ENCODE measurements at places on chromosomes 2 and 18.

DNA sequence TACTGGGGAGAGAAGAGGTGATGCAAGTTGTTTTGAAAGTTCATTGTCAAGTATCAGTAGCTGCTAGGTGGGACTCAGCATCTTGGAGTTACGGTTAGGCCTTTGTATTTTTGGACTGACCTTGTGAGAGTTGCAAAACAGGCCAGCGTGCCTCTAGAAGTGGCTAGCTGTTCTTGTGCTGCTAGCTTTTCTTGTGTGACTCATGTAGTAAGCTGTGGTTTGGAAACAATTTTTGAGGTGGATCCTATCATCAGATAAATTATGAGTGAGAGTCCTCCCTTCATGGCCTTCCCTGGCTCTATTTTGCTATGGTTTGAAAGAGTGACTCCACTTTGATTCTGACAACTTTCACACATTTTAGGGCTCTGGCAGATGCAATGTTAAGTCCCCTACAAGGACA is 409.2 kb upstream of the HS6ST1 start:
- DNase-seq, result no peak

- DNase-seq, result no peak
Observed at GRCh38 chr2:74617122-74617521, 31.0 kb downstream of the M1AP start.

DNA sequence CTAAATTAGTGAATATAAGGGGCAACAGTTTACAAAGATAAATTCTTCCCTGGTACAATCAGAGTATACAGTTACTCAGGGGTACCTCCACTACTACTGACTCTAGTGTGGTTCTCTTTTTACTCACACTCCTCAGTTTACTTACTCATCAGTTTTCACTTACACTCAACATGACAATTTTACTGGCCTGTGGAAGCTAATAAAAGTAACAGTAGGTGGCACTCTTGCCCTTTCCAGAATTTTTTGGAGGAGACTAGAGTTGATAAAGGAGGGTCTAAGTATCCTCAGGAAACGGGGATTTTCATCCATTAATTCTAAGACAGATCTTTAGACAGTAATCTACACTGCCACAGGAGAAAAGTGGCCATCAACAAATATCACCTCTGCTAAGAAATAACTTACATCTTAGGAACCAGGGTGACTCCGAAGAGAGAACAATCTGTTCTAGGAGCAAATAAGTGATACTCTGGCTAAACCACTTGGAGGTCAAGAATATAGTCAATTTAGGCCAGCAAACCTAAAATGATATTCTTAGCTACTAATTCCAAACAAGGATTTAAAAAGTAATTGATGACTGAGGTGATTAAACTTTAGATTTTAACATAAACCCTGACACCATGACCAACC is 61.3 kb downstream of the ATL2 start:
- no peak for DNase-seq

- no peak for DNase-seq
Observed at GRCh38 chr2:232213176-232213575, 165.4 kb upstream of the ALPP start.

- no peak for DNase-seq
Observed at GRCh38 chr2:41040782-41041520, 589.1 kb upstream of the SLC8A1 start.

GRCh38 chr18:7608174-7608550 is 41.0 kb downstream of the PTPRM start:
- no peak for DNase-seq

- DNase-seq, result no peak
Observed at GRCh38 chr2:207408086-207408794, 121.5 kb upstream of the CREB1 start.

- DNase-seq, result no peak
Observed at GRCh38 chr2:127685410-127686080, 10.2 kb upstream of the LIMS2 start.

Measured in cortex of kidney (tissue), 1 donor.